ENCODE measurements at places on chromosomes 12 and 14. TPM values are rescaled to one million over a fixed set of nuclear protein-coding genes. Genes with fewer than 3 reads are reported as not detected.

DNA sequence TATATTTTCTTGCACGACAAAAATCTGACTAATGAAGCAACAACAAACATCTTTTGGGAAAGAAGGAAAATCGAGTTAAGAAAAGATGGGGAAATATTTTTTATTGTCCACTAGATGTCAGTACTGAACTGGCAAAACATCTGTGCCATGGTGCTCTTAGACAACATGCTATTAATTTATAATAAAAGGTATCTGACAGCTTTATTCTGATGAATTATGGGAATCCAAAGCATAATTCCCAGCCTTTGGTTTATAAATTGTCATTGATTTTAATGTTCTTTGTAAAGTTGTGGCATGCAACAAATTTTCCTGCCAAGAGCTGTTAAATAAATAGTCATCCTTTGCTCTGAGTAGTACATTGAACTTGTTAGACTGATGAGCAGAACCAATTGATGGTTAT is 231.2 kb downstream of the ETNK1 start:
- peak; percentile 1 for DNase-seq

DNA sequence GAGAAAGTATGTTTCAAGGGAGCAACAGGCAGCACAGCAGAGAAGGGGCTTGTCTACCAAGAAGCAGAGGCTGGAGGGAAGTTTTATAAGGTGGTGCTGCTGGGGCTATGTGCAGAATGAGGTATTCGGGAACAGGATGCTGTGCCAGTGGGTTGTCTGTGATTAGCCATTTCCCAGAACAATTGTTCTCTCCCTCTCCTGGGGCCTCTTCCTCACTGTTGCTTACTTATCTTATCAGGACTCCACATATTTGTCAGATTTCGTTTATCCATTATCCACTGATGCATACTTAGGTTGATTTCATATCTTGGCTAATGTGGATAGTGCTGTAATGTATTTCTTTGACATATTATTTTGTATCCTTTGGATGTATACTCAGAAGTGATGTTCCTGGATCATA is 195.1 kb upstream of the RTL1 start:
- no peak for DNase-seq

GRCh38 chr12:7647071-7647470 is 18.6 kb downstream of the APOBEC1 start:
- DNase-seq, result no peak

GRCh38 chr12:127538316-127538715 is 728.7 kb upstream of the TMEM132C start:
- DNase-seq, result no peak

GRCh38 chr12:16417058-16417457 is 69.6 kb downstream of the MGST1 start:
- DNase-seq, result no peak

GRCh38 chr12:93020631-93021597 is 91.8 kb upstream of the EEA1 start:
- no peak for DNase-seq

DNA sequence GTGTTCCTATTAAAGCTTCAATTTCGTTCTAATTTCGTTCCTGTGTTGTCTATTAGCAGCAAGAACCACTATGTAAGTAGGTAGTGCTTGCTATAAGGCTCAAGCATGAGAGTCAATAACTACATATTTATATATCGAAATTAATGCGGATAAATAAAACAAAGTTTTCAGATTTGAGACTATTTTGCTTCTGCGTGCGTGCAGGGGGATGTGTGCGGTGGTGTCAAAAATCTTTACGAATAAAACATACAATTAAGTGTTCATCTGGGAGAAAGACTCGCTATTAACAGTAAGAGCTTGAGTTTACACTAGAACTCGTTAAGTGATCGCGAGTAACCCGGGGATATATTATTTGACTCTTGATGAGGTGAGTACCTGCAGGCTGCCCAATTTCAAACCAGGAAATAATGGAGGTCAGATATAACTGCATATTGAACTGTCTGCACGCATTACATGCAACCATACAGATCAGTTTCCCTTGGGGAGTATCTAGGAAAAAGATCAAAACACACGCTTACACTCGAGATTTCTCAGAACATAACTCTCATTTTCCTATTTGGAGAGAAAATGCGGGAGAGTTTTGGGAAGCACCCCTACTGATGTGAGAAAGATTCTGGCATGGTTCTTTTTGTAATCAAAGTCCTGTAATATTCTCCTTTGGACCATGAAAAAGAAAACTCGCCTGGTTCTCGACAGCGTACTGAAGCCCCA is 813 bp downstream of the TWF1 start:
- no peak for DNase-seq

TAS2R43 gene
- polyA plus RNA-seq, result not detected

KRT78 gene
- not detected for polyA plus RNA-seq

FIGNL2 gene
- polyA plus RNA-seq, result 0.26 TPM

Measured in AG04450 (cell line).